Activated CD4-positive, alpha-beta T cell treated with anti-CD3 and anti-CD28 coated beads for 36 hours (primary cell): ENCODE measurements at places on chromosomes 5 and 9. TPM values are rescaled to one million over a fixed set of nuclear protein-coding genes. Genes with fewer than 3 reads are reported as not detected.

The PPP2R2B gene
- total RNA-seq = 0.85 TPM

The TAF11L5 gene
- total RNA-seq = not detected

The JAKMIP2 gene
- 3.9 TPM for total RNA-seq

The AGXT2 gene
- not detected for total RNA-seq

DNA sequence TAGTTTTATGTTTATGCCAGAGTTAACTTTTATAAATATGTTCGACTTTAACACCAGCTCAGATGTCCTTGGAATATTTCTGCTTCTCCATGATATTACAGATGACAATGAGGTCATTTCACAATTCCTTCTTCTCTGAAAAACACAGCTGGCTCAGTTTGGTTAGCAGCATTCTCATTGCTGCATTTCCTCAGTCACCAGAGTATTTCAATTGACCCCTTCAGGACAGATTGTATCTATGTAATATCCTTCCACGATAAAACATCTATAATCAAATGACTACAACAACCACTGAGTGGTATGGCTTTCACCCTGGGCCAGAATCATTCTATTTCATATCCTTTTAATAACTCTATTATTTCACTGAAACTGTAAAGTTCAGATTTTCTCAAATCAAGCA is 148.7 kb downstream of the OXCT1 start:
- no peak overlapping the region for H3K27ac ChIP-seq

GRCh38 chr5:83967417-83967816 is 246.8 kb upstream of the HAPLN1 start:
- no peak overlapping the region for H3K4me3 ChIP-seq
- no peak for DNase-seq
- H3K27me3 ChIP-seq = no peaks in the 10 kb centered on the region
